ENCODE measurements at places on chromosomes 3 and 15.

GRCh38 chr3:114595522-114596028 is 301.7 kb downstream of the TIGIT start:
- DNase-seq = no peak

- DNase-seq = no peak
These were observed 35.9 kb downstream of the SFMBT1 start for GRCh38 chr3:53009826-53010539.

GRCh38 chr3:190617185-190617584 is 103.3 kb downstream of the IL1RAP start:
- DNase-seq = no peak

DNA sequence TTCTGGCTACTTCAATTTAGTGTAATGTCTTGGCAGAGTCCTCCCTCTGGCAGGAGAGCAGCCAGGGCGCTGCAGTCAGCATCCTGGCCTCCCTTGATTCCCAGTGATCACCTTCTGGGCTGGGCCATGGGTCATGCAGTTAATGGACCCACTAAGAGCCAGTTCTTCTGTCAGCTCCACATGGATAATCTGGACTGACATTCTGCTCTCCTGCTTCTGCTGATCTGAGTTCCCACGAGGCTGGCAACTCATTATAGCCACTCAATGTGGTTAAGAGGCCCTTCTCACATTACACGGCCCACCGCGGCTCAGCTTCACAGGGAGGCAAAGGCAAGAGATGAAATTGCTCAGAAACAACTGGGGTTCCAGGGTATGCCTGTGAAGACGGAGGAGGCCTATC is 94.0 kb downstream of the WDR76 start:
- DNase-seq = no peak

- no peak for DNase-seq
These were observed 179.4 kb downstream of the FAM43A start for GRCh38 chr3:194865061-194865460.

DNA sequence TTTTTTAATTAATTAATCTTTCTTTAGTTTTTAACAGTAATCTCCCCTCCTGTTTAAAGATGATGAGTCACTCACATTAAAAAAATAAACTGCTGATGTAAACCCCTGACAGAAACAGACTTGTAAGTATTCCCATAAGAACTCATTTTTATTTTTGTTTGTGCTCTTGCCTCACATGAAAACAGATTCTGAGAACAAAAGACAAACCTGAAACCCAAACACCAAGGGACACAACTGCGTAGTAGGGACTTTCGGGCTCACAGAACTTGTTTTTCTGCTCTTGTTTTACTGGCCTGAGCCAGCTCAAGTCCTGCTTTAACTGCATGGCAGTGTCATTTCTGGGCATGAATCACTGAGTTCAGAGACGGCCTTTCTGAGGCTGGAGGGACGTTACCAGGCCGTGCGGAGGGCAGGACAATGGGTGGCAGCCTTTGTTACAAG is 600.8 kb downstream of the FOXP1 start:
- DNase-seq = no peak

DNA sequence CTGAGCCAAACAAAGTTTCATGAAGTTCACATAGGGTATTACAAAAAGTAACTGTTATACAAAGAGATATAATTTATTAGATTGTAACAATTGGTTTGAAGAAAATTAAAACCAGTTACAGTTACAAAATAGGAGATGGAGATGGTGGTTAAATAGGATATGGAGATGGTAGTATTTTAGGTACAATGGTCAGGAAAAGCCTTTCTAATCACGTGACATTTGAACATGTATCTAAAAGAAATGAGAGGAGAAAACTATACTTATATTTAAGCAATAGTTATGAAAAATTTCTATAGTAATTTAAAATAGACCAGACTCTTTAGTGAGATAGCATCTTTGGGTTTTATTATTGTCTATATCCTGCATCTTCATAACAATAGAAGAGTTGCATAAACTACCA is 312.9 kb downstream of the RBMS3 start:
- DNase-seq = no peak

DNA sequence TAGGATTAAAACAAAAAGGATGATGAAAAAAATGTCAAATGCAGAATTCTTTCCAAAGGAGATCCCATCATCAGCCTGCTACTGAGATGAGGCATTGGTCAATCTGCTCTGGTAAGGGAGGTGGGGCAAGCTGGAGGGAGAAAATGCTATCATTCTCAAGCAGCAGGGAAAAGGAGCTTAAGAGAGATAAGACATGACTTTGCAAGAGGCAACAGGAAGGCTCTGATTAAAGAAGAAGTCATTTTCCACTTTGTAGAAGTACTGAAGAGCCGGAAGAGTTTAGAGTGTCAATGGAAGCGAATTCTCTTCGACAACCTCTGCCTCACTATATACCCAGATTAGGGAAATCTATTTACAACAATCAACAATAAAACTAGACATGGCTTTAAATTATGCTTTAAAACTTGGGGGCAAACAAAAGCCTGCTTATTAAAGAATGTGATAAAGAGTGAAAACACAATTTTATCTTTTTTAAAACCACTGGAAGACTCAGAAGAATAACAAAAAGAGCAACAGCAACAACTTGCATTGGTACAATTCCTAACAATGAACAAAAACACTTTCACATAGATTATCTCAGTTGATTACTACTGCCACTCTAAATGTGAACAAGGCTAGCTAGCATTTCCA is 81.8 kb upstream of the NANOGP8 start:
- no peak for DNase-seq

All from activated T-helper 1 cell treated with anti-CD3 and anti-CD28 coated beads, Interleukin-2, amount 50 U/mL, for 16 hours (primary cell).